ENCODE measurements at places on chromosomes 13 and 19.

GRCh38 chr13:42181381-42181953, 90.5 kb upstream of the AKAP11 start:
- no peak for DNase-seq

DNA sequence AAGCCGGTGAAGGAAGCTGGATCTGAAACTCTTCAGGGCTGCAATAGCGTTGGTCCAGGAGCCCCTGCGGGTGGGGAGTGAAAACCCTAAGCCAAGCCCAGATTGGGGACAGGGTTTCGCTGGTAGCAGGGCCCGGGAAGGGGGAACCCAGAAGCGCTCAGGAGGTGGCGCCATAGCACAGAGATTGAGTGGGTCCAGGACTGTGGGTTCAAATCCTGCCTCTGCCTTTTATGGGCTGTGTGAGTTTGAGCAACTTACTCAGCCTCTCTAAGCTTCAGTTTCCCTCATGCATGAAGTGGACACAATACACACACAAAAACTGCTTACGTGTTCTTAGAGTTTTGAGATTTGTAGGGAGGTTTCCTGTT, 8.3 kb upstream of the SYCN start:
- no peak for DNase-seq

- DNase-seq, result no peak
Measured at GRCh38 chr13:44403461-44404056, 29.9 kb downstream of the SERP2 start.

DNA sequence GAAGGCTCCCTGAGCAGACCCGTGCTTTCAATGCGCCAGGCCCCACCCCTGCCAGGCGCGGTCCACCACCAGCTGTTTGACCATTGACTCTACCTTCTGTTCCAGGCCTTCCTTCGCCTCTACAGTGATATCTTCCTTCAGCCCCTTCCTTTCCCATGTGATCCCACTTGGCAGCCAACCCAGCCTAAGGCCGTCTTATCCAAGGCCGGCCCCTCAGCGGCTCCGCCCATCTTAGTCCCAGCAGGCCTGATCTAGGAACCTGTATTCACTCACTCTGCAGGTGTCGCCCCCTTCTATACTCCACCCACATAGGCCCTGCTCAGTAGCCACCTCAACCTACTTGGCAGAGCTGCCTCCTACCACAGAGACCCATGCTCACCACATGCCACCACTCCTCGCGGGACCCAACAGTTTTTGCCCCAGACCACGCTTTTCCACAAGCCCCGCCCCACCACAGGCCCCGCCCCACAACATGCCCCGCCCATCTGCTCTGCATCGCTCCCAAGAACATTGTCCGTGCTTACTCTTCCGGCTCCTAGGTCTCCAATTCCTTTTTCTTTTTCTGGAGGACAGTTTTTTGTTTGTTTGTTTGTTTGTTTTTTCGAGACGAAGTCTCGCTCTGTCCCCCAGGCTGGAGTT, 2.9 kb downstream of the RASIP1 start:
- DNase-seq, result peak; percentile 41

GRCh38 chr19:5407356-5407755, 47.9 kb upstream of the ZNRF4 start:
- no peak for DNase-seq

GRCh38 chr19:11269408-11269807, 7.1 kb upstream of the DOCK6 start:
- DNase-seq, result peak; percentile 93

DNA sequence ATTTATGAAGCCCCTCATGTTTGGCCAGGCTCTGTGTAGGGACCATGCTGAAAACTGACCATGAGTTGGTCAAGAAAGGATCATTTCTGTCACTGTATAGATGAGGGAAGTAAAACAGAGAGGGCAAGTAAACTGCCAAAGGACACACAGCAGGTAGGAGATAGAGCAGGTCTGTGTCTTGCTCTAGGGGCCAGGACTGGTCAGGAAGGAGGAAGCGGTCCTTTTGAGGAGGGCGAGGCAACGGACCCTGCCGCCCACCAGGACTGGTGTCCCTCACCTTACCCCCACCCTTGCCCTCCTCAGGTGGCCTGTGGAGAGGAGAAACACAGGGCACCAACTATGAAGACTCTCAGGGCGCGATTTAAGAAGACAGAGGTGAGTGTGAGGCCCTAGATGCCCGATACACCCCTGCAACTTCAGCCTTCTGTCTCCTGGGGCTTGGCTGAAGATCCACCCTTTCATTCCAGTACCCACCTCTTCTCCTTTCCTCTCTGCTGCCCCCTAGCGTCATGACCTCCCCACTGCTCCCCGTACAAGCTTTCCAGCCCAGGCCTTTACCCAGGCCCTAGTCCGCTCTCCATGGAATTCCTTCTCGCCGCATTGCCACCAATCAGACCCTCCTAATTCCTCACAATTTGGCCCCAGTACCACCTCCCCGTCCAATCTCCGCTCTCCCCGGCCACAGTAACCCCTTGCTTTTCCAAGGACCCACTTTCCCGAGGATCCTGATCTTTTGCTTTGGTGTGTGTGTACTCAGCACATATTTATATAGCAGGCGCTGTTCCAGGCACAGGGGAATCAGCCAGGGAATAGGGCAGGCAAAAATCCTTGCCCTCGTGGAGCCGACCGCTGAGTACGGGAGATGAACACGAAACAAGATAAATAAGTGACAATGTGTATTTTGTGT, 3.9 kb downstream of the ANKRD24 start:
- DNase-seq, result peak; percentile 61

GRCh38 chr19:37986048-37986750, 79.2 kb downstream of the SIPA1L3 start:
- no peak for DNase-seq

DNA sequence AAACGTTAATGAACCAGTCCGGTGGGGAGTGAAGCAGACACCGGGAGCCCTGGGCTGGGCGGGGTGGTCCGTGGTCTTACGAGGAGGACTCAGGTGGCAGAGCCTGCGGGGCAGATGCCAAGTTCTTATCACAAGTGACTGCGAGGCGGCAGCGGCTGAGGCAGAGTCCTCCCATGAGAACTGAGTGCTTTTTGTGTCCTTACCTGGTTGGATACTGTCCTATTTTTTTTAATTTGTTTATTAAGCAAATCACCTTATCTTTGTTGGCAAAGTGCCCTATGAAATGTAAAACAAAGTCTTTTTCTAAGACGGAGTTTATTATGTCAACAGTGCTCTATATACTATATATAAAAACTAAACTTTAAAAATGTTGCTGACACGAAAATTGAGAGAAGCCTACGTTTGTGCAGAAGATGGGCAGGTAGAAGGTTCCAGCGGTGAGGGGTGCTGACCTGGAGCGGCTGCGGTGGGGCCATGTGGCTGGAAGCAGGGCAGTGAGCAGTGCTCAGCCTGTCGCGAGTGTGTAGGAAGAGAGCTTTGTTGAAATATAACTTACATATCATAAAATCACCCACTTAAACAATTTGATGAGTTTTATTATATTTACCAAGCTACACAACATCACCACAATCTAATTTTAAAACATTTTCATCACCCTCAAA, 82.2 kb downstream of the ATP11A start:
- DNase-seq, result no peak

- no peak for DNase-seq
Measured at GRCh38 chr13:27920677-27921420, 1.0 kb downstream of the PDX1 start.

- no peak for DNase-seq
Measured at GRCh38 chr19:28847468-28847867, 365.5 kb downstream of the UQCRFS1 start.

DNA sequence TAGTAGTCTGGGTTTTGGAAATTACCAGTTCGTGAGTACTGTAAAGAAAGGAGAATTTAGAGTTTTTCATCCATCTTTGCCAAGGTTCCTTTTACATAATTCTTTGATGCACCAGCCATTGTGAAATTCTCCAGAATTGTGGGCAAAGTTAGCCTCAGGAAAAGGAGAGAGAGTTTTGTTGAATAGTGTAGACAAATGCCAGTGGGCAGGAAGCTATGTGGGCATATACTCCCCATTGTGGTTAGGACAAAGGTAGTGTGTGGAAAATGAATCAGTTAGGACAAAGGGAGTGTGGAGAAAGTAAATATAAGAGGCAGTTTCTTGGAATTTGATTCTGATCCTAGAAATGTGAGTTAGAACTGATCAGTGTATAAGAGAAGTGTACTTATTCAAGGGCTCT, 67.9 kb downstream of the PCCA start:
- peak; percentile 3 for DNase-seq

- no peak for DNase-seq
Measured at GRCh38 chr19:5947435-5947834, 30.5 kb downstream of the RANBP3 start.

GRCh38 chr13:59948686-59949085, 215.0 kb downstream of the DIAPH3 start:
- no peak for DNase-seq

- DNase-seq, result no peak
Measured at GRCh38 chr19:32809254-32809653, 60.3 kb downstream of the SLC7A9 start.

DNA sequence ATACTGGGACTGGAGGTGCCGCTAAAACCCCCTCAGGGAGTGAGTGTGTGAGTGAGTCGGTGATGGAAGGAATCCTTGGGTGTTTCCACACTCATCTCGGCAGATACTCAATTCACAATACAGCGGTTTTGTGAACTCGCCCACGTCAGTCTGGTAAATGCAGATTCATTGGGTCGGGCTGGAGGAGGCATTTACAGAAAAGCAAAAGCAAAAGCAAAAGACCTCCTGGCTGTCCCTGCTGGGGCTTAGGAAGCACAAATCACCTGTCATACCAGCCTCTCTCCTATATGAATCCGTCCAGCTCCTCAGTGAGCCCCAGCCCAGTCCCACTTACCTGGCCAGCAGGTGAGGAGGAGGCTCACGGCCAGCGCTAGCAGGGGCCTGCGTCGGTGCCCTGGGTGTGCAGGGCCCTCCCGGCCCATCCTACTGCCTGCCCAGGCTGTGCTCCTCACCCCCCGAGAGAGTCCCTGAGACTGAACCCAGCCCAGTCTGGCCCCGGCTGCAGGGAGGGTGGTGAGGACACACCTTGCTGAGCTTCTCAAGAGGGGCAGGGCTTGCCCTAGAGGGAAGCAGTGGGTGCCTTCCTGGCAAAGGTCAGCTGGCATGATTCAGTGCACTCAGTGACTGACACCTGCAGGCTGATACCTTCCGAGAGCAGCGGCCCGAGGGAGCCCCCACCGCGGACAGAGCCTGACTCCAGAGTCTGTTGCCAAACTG, at the start of gene MUC16:
Gene MUC16 (minus strand): TSS at position 475 of the 717 bp plus-strand sequence.
- no peak for DNase-seq

DNA sequence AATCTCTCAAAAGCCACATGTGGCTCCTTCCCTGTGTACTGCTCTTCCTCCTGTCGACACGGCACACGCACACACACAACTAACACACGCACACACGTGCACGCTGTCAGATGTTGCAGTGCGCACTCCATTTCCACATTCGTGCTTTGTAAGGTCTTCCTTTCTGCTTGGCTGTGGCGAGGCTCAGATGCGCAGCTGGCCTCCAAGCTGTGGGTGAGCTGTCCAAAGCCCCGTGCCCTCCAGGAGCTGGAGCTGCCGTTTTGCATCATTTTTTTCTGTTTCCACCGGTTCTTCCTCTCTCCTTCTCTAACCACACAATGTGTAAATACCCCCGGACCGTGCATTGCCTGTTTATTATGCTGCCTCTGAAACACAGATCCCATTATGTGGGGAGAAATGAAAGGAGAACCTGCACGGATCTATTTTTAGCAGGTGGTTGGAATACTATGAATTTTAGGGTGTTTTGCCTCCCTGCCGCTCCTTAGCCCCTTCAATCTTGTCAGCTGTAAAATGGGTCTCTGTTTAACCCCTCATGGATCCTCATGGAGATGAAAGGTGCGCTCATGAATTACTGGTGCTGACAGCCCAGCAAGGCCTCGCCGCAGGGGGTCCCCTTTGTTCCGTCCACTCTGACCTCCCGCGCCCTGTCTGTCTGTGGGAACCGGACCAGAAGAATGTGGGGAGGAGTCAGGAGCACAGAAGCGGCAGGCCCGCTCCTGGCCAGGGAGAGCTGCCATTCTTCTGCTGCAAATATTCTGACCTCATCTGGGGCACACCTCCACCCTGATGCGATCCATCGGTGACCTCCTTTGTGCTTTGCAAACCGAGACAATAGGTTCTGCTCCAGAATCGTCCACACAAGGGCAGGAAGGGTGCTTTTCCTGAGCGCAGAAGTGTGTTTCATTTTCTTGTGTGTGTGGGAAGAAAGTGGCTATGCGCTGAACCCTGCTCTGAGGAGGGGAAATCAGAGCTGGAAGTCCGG, 137.7 kb downstream of the SOX1 start:
- DNase-seq, result no peak

DNA sequence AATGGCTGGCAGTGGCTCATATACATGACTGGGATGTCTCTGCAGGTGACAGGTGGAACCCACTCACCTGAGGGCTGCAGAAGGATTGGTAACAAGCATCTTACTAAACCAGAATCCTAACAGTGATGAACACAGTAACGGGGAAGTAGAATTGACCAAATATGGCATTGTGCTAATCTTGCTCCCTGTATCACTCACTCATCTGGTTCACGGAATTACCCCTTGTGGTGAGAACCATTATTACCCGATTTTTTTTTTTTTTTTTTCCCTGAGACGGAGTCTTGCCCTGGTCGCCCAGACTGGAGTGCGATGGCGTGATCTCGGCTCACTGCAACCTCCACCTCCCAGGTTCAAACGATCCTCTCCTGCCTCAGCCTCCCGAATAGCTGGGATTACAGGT, 69.5 kb downstream of the PTPRS start:
- no peak for DNase-seq

DNA sequence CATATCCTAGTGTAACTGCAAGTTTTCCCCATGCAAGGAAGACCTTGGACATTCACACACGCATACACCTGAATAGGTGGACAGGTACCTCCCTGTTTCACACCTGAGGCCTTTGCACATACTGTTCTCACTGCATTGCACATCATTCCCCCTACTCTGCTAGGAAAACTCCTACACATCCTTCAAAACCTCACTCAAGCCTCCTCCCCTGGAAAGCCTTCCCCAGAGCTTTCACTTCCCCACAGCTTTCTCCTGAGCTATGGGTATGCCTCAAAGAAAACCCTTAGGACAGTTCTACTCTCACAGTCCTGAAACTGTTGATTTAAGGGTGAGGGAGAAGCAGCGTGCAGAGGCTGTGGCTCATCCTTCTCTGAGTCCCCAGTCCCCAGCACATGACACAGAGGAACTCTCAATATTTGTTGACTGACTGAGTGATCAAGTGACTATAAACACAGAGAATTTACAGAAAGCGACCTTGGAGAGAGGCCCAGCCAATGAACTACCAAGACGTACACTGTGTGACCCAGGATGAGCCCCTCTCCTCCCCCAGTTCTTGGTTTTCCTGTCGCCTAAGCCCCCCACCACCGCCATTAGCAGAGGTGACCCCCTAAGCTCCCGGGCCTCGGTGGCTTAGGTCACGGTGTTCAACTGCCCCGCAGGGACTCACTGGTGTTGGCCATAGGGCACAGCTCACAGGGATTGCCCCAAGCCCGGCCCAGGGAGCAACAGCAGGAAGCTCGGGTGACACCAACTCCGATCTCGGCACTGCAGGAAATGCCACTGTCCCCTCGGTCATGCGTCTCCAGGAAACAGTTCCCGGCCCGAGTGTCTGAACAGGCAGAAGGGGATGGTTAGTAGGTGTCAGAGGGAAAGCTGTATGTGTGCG, 40.6 kb downstream of the FBN3 start:
- no peak for DNase-seq

DNA sequence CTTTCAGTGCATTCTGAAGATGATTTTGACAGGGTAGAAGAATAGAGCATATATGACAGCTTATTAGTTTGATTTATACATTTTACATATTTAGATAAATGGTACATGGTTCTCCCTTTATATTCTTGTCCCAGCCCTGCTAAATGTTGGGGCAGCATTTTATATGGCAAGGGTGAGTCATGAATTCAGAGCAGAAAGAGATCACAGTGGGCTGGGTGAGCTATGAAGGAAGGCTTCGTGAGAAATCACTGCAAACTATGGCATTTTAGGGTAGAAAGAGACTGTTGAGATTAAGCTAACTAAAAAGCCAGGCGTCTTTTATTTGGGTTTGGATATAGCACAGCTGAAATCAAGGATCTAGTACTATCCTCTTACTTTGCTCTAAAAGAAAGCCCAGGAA, 23.9 kb upstream of the METTL21C start:
- no peak for DNase-seq
